A549 treated with dexamethasone at 1 μM for 4 hours (cell line): ENCODE measurements at places on chromosomes 5 and 9. TPM values are rescaled to one million over a fixed set of nuclear protein-coding genes. Genes with fewer than 3 reads are reported as not detected.

C5orf58 gene
- total RNA-seq, result not detected in 5 replicates

LPAR1 gene
- total RNA-seq, result 18.5 to 24.7 TPM (median 23.6 TPM) in 5 replicates

GIN1 gene
- total RNA-seq, result 3.2 to 5.5 TPM (median 4.4 TPM) in 5 replicates

GPR150 gene
- total RNA-seq, result 0.06 to 0.20 TPM (median 0.13 TPM) in 5 replicates

PCDHB7 gene
- 0.02 TPM in 1 of 5 replicates, not detected in the others for total RNA-seq

TTC33 gene
- total RNA-seq, result 8.2 to 13.9 TPM (median 11.9 TPM) in 5 replicates

NSA2 gene
- 122 to 137 TPM (median 130 TPM) in 5 replicates for total RNA-seq

AOPEP gene
- 118 to 146 TPM (median 132 TPM) in 5 replicates for total RNA-seq

MARCOL gene
- not detected in 5 replicates for total RNA-seq

GLRA1 gene
- not detected in 5 replicates for total RNA-seq

PCDHA10 gene
- under 0.01 to 0.05 TPM (median 0.02 TPM) in 3 of 5 replicates, not detected in the others for total RNA-seq

CMBL gene
- 19.1 to 22.0 TPM (median 20.7 TPM) in 5 replicates for total RNA-seq

IL33 gene
- total RNA-seq, result 0.11 to 0.48 TPM (median 0.27 TPM) in 5 replicates

GAPT gene
- total RNA-seq, result not detected in 5 replicates

TMEM252 gene
- not detected in 5 replicates for total RNA-seq

MTRR gene
- 28.2 to 42.1 TPM (median 35.9 TPM) in 5 replicates for total RNA-seq

OR2V2 gene
- total RNA-seq, result not detected in 5 replicates

WDR31 gene
- total RNA-seq, result 0.85 to 1.6 TPM (median 1.2 TPM) in 5 replicates

RMRP gene
- total RNA-seq, result 4.7 to 10.3 TPM (median 5.3 TPM) in 3 of 5 replicates, not detected in the others
